ENCODE measurements at places on chromosomes 5 and 9.

GRCh38 chr5:15079566-15079965 is 208.0 kb upstream of the ANKH start:
- DNase-seq: no peak

DNA sequence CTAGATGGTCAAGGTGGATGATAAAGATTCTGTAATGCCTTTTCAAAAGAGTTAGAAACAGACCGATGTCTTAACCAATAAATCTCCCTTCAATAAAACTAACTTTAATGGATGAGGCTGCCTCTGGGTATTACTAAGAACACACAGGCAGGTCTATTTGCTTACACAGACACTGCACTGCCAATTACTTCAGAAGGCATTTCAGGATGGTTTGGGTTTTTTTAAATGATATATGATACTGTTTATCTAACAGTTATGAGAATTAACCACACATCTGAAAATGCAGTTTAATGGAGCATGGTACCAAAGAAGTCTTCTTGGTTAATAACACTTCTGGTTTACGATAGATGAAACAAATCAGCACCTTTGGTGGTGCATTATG is 367.9 kb upstream of the GRAMD2B start:
- DNase-seq: no peak

GRCh38 chr9:78707080-78707479 is 410.2 kb downstream of the PSAT1 start:
- DNase-seq: no peak

DNA sequence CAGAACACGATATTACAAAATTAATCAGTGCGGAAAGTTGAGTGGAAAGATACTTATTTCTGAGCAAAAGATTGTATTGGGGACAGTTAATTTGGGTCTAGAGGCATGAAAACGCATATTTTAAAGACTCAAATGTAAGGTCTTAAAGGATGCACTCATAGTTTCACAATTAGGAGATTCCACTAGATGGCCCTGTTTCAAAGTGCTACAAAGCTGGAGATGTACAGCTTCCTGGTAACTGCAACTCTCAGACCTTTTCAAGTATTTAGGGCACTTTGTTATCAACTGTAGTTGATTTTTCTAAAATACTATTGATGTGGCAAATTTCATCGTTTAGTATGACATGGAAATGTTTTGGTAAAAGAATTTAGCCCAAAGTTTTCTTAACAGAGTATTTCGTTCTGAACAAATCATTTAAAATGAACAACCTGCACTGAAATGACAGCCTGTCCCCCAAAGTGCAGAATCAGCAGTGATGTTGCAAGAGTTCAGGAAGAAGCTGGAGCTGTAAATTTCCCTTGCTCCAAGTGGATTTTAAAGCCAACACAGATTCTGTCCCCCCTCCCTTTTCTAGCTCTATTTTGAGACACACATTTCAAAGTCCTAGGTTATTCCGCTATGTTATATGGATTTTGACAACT is 16.2 kb upstream of the NDUFB6 start:
- no peak for DNase-seq

DNA sequence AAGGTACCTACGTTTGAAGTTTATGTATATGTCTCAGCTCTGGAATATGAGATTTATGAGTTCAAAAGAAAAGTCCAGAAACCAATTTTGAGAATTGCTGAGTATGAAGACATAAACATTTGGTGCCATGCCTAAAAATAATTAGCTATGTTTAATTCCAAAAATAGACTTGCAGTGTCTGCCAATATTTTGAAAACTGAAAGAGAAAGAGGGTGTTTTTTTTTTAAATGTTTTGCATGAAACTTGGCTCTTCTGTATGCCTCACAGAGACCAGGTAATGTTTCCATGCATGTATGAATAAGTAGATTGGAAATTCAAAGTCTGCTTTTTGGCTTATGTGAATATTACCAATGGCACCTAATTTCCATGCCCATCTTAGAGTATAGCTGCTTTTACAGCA is 634.4 kb upstream of the C9orf72 start:
- DNase-seq: no peak

DNA sequence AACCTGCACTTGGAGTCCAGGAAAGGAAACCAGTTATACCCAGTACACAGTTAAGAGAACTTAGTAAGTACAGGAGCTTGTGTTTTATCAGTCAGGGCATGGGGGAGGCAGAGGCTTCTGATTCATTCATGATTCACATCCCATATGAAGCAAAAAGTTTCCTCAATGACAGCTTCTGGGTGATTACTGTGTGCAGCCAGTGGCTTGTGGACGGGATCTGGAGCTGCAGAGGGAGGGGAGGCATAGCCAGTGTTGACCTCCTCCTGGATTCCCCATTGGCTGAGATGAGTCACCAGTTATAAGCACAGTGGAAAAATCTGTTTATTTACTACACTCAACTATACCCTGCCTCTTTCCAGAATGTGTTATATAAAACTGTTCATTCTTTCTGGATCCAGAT is 17.7 kb downstream of the IL31RA start:
- DNase-seq: no peak

GRCh38 chr5:86806206-86806605 is 188.5 kb downstream of the COX7C start:
- no peak for DNase-seq

GRCh38 chr9:84748112-84748511 is 78.6 kb downstream of the NTRK2 start:
- DNase-seq: no peak

DNA sequence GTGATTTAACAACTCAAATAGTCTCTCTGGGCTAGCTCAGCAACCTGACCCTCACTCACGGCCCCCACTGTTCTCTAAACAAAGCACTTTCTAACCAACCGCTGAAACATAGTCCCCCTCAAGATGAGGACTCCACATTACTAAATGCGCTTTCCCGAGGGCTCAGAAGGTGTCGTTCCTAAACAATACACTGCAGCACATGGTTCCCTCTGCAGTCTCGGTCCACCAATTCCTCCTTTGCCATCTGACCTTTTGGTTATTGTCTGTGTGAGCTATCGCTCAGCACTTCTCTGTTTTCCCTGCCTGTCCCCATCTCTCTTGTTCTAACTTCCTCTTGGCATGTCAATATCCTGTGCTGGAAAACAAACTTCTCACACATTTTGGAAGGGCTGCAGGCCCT is 7.2 kb downstream of the EPB41L4A start:
- no peak for DNase-seq

GRCh38 chr9:36222449-36222848 is 31.7 kb downstream of the CLTA start:
- DNase-seq: no peak

- no peak for DNase-seq
Observed at GRCh38 chr9:81082221-81082620, 607.1 kb downstream of the TLE1 start.
